ENCODE measurements at places on chromosomes 3 and 15.

DNA sequence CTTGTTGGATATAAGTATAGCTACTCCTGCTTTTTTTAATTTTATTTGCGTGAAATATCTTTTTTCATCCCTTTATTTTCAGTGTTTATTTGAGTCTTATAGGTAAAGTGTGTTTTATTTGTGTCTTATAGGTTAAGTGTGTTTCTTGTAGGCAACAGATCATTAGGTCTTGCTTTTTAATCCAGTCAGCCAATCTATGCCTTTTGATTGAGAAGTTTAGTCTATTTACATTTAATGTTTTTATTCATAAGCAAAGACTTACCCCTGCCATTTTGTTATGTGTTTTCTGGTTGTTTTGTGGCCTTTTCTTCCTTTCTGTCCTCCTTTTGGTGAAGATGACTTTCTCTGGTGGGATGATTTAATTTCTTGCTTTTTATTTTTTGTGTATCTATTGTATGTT lies 232.0 kb downstream of the RAP2B start:
- DNase-seq, result no peak

DNA sequence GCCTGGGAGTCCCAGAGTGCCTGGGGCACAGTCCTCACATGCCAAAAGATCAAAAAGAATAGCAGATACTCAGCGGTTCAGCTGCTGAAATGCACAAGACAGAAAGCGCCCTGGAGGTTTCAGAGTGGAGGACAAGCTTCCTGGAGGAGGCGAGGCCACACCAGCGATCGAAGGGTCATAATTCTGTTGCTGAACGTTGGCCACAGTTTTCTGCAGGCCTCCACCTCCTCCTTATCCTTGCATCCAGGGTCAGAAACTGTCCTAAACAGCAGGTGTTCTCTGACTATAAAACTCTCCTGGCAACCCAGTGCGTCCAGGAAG lies 220.3 kb upstream of the LINGO1 start:
- no peak for DNase-seq

GRCh38 chr3:113065336-113065735 lies 74.6 kb downstream of the GTPBP8 start:
- no peak for DNase-seq

DNA sequence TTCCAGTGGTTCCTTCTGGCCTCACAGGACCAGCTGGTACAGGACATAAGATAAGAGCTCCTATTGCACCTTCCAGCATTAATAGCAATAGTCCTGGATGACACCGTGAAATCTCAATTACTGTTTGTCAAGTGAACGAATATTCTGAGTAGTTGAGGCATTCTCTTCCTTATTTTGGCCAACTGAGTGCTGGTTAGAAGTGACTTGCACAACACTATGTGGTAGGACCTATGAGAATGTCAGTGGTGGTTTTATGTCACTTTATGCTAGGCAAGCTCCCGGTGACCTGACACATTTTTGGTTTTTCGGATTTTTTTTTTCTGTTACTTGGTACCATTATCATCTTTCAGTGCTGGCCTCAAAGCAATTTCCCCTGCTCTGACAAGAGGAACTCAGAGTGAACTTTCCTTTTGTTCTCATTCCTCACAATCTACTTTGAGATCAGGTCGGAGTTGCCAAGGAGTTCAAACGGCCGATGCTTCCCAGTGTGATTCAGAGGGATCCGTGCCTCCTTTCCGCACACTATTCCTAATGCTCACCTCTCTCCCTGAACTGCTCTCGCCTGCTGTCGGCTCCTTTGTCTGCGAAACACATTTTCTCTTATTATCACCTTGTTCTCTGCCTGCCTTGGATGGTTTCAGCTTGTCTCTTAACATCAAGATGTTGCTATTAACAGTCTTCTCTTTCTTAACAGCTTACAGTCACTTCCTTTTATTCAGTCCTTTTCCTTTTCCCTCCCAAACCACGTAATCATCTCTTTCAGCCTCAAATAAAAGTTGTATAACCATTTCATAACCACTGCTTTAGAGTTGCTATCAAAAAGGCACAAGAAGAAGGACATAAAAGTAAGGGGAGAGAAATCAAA lies 35.8 kb downstream of the QTRT2 start:
- no peak for DNase-seq

GRCh38 chr3:136193278-136194054 lies 2.7 kb downstream of the MSL2 start:
- no peak for DNase-seq

DNA sequence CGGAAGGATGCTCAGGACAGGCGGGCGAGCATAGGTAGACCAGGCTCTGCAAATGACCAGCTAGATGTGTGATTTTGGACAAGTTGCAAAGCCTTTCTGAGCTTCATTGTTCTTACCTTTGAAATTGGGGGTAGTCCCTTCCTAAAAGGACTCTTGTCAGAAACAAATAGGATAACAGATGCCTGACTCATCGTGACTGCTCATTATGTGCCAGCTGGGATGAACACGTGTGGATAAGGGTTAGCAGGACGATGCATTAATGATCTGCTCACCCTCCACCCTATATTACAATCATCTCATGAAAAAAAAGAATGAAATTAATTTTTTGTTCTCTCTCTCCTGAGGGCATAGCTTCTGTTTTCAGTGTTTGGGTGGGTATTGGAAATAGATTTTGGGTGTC lies 223.4 kb downstream of the NR2F2 start:
- DNase-seq, result no peak

- DNase-seq, result no peak
Observed at GRCh38 chr3:162721736-162722135, 1225.1 kb downstream of the OTOL1 start.

GRCh38 chr15:80673561-80674244 lies 21.4 kb upstream of the ABHD17C start:
- DNase-seq, result no peak

GRCh38 chr3:186374376-186374775 lies 12.3 kb upstream of the DGKG start:
- DNase-seq, result no peak

- DNase-seq, result no peak
Observed at GRCh38 chr3:160661660-160662059, 15.3 kb upstream of the ARL14 start.

DNA sequence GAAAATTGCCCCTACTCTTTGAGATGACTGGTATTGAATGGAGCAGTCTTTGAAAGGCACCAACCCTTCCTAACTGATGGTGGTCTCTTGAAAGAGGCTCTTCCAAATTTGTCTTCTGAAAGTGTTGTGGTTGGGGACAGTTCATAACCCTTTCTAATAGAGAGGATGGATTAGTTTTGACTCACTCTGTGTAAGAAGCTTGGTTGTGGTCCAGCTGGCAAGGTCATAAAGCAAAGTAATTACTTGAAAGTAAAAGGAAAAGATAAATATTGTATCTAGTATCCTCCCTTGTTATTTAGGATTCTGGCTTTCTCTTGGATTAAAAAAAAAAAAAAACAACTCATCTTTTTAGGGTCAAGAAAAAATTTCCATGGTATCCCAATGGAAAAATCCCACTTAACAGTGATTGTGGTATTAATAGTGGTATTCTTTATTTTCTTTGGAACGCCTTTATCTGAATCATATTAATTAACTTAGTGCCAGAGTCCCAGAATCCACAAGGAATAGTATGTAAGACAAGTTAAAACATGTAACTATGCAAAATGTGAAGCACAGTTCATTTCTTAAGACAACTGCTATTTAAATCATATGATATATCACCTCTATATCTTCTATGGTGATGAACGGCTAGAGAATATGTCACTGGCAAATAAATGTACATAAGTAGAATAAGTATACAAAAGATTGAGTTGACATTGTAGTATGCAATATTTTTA lies 469.3 kb upstream of the CDIN1 start:
- no peak for DNase-seq

DNA sequence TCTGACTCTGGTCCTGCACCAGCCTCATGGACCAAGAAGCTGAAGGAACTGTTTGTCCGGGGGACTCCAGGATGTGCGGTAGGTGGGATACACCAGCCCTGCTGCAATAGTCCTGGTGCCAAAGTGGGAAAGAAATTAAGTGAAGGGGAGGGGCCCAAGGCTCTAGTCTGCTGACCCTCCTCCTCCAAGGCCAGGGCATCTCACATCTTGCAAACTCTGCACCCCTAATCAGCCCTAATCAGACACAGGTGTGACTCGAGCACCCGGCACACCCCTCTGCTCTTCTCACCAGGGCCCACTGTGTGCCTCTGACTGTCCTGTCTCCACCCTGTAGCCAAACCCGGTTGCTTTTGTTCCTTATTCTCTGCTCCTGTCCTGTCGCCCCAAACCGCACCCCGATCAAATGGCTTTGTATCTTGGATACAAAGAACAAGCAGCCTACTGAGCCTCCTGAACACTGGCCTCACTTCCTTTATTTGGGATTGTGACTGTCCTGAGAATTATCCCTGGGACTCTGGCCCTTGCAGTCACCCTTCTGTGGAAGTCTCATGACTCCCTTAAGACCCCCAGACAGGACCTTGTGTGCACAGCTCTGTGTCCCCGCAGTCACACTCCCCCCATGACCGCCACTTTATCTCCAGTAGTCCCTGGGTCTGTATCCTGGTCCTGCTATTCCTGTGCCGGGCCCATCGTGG lies 26.7 kb upstream of the SLC41A3 start:
- no peak for DNase-seq

DNA sequence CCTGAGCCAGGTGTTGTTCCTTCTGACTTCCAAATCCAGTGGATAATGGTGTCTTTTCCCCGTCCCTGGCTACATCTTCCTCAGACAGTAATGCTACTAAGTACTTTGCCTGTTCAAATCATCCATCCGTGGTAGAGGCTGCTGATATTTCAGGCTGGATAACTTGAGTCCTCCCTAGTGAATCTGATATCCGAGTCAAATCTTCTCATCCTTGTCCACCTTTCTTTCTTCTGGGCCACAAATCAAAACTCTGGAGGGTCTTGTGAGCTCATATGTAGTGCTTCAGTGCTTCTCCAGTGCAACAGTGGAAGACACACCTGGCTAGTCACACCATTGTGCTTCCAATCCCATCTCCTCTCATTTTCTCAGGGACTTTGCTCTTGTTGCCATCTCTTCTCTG lies 11.2 kb downstream of the SH3GL3 start:
- no peak for DNase-seq

GRCh38 chr3:55720614-55721013 lies 233.5 kb upstream of the WNT5A start:
- DNase-seq, result no peak

- DNase-seq, result no peak
Observed at GRCh38 chr3:141285570-141285969, 53.9 kb downstream of the PXYLP1 start.

GRCh38 chr15:26128611-26129140 lies 265.5 kb upstream of the ATP10A start:
- no peak for DNase-seq

- DNase-seq, result no peak
Observed at GRCh38 chr3:128767094-128767750, 41.2 kb downstream of the RAB7A start.

- DNase-seq, result peak; percentile 11
Observed at GRCh38 chr3:87298111-87298718, 21.8 kb upstream of the POU1F1 start.

Data from SHP77 treated with DMSO at 0.1 percent for 48 hours (cell line).